Uterus (tissue), 4 donors: ENCODE measurements at places on chromosomes 12 and 14.

- H3K36me3 ChIP-seq = no peaks in the 10 kb centered on the region
- no peaks in the 10 kb centered on the region for H3K4me1 ChIP-seq
- peak overlapping the region; percentile 30 for H3K27ac ChIP-seq
- H3K27me3 ChIP-seq = no peaks in the 10 kb centered on the region
- DNase-seq = no peak
- no peak overlapping the region for H3K4me3 ChIP-seq
These were observed 121.0 kb downstream of the PIK3C2G start for GRCh38 chr12:18382236-18382885.

- no peak for DNase-seq
- H3K27ac ChIP-seq = no peak overlapping the region
- H3K4me3 ChIP-seq = no peak overlapping the region
- H3K27me3 ChIP-seq = no peaks in the 10 kb centered on the region
- H3K4me1 ChIP-seq = no peaks in the 10 kb centered on the region
These were observed 86.3 kb downstream of the VWF start for GRCh38 chr12:6038160-6038559.

GRCh38 chr14:102215071-102215470 lies 75.4 kb downstream of the WDR20 start:
- no peaks in the 10 kb centered on the region for H3K4me1 ChIP-seq
- no peak overlapping the region for H3K27ac ChIP-seq
- H3K27me3 ChIP-seq = no peaks in the 10 kb centered on the region
- peak; percentile 43 for DNase-seq
- no peak overlapping the region for H3K4me3 ChIP-seq

DNA sequence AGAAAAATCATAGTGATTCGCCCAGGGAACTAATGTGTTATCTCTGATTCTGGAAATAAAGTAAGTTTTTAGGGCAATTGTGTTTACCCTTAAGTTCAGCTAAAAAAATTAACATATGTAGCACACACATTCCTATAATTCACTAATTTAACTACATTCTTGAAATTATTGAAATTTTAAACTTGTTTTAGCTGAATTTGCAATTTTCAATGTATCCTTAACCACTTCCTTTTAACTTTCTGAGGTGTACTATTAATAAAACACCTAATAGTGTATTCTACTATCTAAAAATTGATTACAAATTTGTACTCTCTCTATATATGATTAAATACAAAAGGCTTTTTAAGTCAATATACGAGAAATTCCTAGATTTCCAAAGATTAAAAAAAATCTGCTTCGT lies 2.2 kb downstream of the KLHL28 start:
- DNase-seq = no peak
- no peaks in the 10 kb centered on the region for H3K36me3 ChIP-seq
- peaks cover 10% of the 10 kb centered on the region for H3K4me1 ChIP-seq

GRCh38 chr12:45168976-45169375 lies 46.9 kb upstream of the ANO6 start:
- no peaks in the 10 kb centered on the region for H3K27me3 ChIP-seq
- no peak for DNase-seq
- H3K27ac ChIP-seq = no peak overlapping the region
- H3K4me3 ChIP-seq = no peak overlapping the region

DNA sequence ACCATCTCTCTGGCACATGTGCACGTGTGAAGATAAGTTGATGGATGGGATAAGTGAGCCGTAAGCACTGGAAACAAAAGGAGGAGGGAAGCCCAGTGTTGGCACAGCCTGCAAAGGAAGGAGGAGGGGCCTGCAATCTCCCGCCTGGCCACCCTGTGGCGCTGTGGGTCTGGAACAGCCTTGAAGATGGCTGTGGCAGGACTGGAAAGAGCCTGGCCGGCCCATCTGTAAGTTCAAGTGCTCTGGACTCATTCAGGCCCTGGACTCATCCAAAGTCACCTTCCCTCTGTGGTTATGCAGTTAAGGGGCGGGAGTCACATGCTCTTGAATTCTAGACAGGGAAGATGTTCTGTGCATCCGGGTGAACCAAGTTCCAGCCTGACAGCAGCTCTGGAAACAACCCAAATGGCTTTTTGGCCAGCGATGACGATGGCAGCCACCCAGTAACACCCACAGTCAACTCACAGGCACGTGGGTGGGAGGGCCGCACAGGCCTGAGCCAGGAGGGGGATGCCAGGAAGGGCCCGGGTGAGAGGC lies 50.4 kb downstream of the CHGA start:
- H3K27ac ChIP-seq = peak overlapping the region; percentile 93
- no peaks in the 10 kb centered on the region for H3K27me3 ChIP-seq
- peaks cover 6% of the 10 kb centered on the region for H3K4me1 ChIP-seq

- H3K4me3 ChIP-seq = no peak overlapping the region
- H3K27me3 ChIP-seq = no peaks in the 10 kb centered on the region
- no peak overlapping the region for H3K27ac ChIP-seq
- DNase-seq = no peak
- H3K36me3 ChIP-seq = no peaks in the 10 kb centered on the region
These were observed 105.6 kb downstream of the TMEM121 start for GRCh38 chr14:105632010-105632409.

- no peaks in the 10 kb centered on the region for H3K4me1 ChIP-seq
- DNase-seq = no peak
- no peaks in the 10 kb centered on the region for H3K36me3 ChIP-seq
- H3K27ac ChIP-seq = no peak overlapping the region
- H3K4me3 ChIP-seq = no peak overlapping the region
- H3K27me3 ChIP-seq = no peaks in the 10 kb centered on the region
These were observed 74.2 kb upstream of the TMEM260 start for GRCh38 chr14:56505361-56505760.

- no peak overlapping the region for H3K27ac ChIP-seq
- no peaks in the 10 kb centered on the region for H3K4me1 ChIP-seq
- H3K36me3 ChIP-seq = no peaks in the 10 kb centered on the region
- DNase-seq = no peak
- H3K4me3 ChIP-seq = no peak overlapping the region
These were observed 2.6 kb upstream of the KLRK1 start for GRCh38 chr12:10392394-10392930.

- no peaks in the 10 kb centered on the region for H3K36me3 ChIP-seq
- DNase-seq = no peak
- H3K27me3 ChIP-seq = no peaks in the 10 kb centered on the region
- H3K27ac ChIP-seq = no peak overlapping the region
- H3K4me3 ChIP-seq = no peak overlapping the region
These were observed 57.1 kb downstream of the DYRK2 start for GRCh38 chr12:67705394-67706370.

DNA sequence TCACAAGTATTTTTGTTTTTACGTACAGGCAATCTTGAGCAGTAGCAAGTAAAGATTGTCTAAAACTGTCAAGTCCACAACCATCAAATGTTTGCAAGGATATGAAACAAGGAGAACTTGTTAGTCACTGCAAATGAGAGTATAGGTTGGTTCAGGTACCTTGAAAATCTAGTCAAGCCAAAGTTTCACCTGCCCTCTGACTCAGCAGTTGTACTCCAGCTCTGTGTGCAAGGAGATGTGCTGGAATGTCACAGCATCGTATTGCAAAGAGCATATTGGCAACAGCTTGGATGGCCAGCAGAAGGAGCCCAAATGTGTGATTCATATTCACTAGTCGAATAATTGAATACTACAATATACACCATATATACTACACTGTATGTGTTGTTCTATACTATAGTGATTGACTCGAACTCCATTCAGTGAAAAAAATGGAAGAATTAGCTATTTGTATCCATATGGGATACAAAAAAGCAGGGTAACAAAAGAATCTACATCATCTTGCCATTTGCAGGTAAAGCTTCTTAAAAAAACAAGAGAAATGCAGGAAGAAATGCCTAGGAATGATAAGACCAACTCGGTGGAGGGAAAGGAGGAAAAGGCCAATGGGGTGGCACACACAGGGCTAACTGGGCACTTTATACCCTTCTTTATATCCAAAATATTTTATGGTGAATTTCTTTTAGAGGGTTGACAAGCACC lies 44.0 kb downstream of the EID3 start:
- no peak overlapping the region for H3K27ac ChIP-seq
- no peak for DNase-seq
- H3K36me3 ChIP-seq = no peaks in the 10 kb centered on the region
- H3K4me1 ChIP-seq = no peaks in the 10 kb centered on the region
- no peaks in the 10 kb centered on the region for H3K27me3 ChIP-seq

DNA sequence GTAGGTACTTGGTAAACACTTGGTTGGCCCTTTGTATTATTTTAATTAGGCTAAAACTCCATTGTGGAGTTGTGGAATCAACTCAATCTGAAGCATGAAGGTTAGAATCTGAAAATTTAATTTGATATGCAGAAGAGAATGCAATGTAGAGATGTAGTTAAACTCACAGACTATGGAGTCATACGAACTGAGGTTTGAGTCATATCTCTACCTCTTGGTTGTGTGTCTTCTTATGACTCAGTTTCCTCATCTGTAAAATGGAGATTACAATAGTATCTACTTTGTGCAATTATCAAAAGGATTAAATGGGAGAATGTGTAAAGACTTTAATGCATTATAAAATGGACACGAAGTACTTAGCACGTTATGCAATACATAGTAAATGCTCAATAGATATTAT lies 146.0 kb upstream of the IFNG-AS1 start:
- H3K27ac ChIP-seq = no peak overlapping the region
- H3K4me3 ChIP-seq = no peak overlapping the region
- no peak for DNase-seq
- H3K36me3 ChIP-seq = no peaks in the 10 kb centered on the region
- H3K27me3 ChIP-seq = no peaks in the 10 kb centered on the region

GRCh38 chr14:71287567-71287966 lies 380.3 kb downstream of the PCNX1 start:
- no peak overlapping the region for H3K27ac ChIP-seq
- no peaks in the 10 kb centered on the region for H3K27me3 ChIP-seq
- H3K4me3 ChIP-seq = no peak overlapping the region
- no peaks in the 10 kb centered on the region for H3K36me3 ChIP-seq
- no peaks in the 10 kb centered on the region for H3K4me1 ChIP-seq

DNA sequence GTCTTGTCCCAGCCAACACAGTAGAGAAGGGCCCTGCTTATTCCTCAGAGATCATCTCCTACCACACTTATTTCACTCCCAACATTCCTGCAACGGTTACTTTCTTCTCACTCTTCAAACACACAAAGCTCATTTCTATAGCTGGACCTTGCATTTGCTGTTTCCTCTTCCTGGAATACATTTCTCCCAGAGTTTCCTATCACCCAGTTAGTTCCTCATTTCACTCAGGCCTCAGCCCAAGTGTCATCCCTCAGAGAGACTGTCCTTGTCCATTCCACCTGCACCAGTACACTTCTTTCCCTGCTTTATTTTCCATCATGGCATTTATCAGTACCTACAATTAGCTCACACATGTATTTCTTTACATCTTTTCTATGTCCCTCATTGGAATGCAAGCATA lies 14.7 kb upstream of the STK38L start:
- H3K27me3 ChIP-seq = no peaks in the 10 kb centered on the region
- H3K27ac ChIP-seq = no peak overlapping the region
- no peaks in the 10 kb centered on the region for H3K36me3 ChIP-seq
- no peak for DNase-seq
- H3K4me3 ChIP-seq = no peak overlapping the region

GRCh38 chr12:106480251-106480650 lies 102.6 kb upstream of the RFX4 start:
- H3K27me3 ChIP-seq = no peaks in the 10 kb centered on the region
- no peak for DNase-seq

DNA sequence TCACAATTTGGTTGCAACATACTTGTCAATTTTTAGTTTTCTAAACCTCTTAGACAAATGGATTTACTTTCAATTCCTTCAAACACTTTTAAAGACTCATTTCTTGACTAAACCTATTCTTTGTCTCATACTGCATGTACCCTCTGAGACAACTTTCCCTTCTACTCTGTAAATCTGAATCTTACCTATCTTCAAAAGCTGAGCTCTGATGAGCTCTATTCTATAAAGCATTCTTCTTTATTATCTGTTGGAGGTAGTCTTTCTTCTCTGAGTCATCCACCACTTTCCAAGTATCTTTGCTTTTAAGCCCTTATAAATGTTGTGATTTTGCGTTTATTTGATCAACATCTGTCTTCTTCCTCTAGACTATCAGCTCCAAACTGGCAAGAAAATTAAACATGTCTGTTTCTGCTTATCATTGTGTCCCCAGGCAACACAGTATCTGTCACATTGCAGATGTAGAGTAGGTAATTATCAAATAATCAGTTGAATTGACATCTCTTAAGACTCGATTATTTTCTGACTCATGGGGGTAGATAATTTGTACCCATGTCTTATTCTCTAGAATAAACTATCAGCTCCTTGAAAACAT lies 265.6 kb upstream of the FAR2 start:
- H3K27me3 ChIP-seq = no peaks in the 10 kb centered on the region
- no peak overlapping the region for H3K4me3 ChIP-seq
- no peaks in the 10 kb centered on the region for H3K36me3 ChIP-seq
- no peak for DNase-seq

DNA sequence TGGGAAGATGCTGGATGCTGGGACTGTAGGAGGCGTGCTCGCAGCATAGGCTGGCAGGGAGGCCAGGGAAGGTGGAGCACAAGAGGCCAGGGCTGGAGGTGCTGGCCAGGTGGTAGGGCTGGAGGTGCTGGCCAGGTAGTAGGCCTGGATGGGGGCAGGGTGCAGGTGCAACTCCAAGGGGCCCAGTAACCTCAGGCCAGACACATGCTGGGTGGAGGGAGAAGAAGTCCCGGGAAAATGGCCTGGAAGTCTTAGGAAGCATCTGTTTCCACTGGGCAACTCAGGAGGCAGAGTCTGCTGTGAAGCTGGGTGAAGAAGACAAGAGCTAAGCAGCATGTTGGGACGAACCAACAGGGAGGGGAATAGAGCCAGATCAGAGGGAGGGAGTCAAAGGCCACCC lies 665.2 kb downstream of the BCL11B start:
- H3K36me3 ChIP-seq = no peaks in the 10 kb centered on the region
- H3K27ac ChIP-seq = no peak overlapping the region
- no peak for DNase-seq
- H3K4me1 ChIP-seq = no peaks in the 10 kb centered on the region

DNA sequence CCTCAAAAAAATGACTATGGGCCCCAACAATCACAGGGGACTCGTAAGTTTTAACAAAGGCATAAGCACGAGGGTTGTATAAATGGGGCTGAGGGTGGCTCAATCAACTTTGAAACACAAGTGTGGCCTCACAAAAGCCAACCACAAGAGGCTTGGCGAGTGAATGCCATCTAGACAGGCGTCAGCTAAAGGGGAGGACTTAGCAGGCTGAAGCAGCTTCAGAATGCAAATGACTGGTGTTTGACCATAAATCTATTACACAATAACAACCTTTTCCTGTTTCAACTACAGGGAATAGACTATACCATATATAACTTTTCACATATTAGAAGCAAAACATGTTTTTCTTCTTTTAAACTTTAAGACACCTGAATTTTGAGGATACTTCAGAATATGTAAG lies 777.9 kb downstream of the FSCB start:
- H3K27me3 ChIP-seq = no peaks in the 10 kb centered on the region
- H3K4me1 ChIP-seq = no peaks in the 10 kb centered on the region
- H3K27ac ChIP-seq = no peak overlapping the region

DNA sequence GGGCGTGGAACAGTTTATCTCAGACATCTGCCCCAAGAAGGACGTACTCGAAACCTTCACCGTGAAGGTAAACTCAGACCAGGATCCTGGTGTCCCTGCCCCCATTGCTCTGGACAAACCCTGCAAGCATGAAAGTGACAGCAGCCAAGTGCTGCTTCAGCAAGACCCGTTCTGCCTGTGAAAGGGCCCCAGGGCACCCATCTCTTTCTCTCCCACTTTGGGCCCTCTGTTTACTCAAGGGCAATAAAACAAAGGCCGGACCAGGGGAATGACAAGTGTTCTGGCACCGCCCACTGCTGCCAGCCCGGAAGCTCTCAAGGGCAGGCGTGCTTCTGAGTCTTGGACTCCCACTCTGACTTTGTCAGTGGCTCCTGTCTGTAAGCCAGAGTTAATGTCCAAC lies 35.3 kb downstream of the CD9 start:
- no peaks in the 10 kb centered on the region for H3K27me3 ChIP-seq
- H3K36me3 ChIP-seq = no peaks in the 10 kb centered on the region
- DNase-seq = no peak
- no peak overlapping the region for H3K4me3 ChIP-seq
- H3K4me1 ChIP-seq = peaks cover 8% of the 10 kb centered on the region
